ENCODE measurements at places on chromosomes 7 and 10.

DNA sequence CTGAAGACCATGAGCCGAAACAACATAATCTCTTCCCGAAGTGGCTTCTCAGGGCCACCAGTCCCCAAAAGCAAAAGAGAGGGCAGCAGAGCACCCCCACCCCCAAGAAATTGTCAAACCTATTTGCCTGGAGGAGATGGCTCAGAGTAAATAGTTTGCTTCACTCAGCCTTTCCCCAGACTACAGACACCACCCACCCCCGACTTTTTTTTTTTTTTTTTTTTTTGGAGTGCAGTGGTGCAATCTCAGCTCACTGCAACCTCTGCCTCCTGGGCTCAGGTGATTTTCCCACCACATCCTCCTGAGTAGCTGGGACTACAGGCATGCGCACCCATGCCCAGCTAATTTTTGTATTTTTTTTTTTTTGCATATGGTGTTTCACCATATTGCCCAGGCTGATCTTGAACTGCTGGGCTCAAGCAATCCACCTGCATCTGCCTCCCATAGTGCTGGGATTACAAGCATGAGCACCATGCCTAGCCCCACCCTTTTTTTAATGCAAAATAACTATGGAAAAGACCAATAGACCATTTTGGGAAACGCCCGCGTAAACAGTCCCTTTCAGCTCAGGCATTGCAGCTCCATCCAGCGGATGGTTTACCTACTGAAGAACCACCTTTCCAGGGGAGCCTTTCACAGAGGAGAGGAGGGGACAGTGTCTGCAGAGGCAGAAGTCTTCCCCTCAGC is 9.7 kb downstream of the ZMIZ1 start:
- DNase-seq, result no peak

- no peak for DNase-seq
Measured at GRCh38 chr10:70809726-70810125, 6.0 kb upstream of the SGPL1 start.

DNA sequence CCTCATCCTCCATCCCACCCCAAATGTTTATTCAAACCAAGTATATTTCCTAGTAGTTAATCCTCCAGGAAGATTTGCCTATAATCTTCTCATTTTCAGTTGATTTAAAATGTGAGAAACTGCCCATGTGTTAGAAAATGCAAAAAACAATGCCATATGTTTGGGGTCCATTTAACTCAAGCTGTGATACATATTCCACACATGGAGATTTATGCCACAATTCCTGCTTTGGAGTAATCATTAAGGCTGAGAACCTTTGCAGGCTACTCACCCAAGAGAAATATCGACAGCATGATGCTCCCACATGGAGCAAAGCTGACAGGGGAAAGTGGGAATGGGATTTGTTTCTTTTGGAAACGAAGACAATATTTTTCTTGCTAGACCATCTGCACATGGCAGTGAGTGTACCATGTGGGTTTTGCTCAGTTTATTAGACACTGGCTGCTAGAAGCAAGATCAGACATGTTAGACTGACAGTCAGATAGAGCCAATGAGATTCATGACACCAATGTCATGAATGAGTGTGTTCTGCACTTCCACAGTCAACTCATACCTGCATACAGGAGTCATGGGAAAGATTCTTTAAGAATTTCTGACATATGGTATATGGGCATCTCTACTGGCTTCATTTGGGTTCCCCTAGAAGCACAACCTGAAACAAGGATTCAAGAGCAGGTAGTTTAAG is 3.4 kb upstream of the GRM8 start:
- no peak for DNase-seq

GRCh38 chr7:129361771-129362170 is 72.5 kb upstream of the STRIP2 start:
- no peak for DNase-seq

Measured in neural crest cell (in vitro differentiated cells).